A172 (cell line): ENCODE measurements at places on chromosomes 7 and 10.

GRCh38 chr7:489876-490275 is 29.8 kb downstream of the PDGFA start:
- DNase-seq, result no peak

DNA sequence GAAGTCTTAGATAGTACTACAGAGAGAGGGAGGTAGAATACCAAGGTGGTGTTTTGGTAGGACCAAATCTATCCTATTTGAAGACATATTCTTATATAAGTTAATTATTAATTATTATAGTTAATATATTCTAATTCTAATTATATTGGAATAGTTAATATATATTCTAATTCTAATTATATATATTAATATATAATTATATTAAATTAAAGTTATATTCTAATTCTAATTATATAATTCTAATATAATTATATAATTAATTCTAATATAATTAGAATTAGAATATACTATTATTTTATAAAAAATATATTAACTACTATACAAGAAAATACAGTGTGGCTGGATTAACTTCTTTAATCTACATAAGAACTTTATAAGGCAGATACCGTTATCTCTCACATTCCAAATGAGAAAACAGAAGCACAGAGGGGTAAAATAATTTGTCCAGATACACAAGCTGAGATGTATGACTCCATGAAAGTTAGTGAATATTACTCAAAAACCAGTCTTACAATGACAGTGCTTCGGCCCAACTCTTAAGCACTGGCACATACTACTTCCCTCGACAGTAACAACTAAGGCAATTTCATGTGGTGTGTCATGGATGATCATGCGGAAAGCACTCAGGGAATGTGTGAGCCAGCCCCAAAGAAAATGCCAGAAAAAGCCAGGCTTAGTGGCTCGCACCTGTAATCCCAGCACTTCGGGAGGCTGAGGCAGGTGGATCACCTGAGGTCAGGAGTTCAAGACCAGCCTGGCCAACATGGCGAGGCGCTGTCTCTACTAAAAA is 42.6 kb downstream of the TYW1B start:
- no peak for DNase-seq

DNA sequence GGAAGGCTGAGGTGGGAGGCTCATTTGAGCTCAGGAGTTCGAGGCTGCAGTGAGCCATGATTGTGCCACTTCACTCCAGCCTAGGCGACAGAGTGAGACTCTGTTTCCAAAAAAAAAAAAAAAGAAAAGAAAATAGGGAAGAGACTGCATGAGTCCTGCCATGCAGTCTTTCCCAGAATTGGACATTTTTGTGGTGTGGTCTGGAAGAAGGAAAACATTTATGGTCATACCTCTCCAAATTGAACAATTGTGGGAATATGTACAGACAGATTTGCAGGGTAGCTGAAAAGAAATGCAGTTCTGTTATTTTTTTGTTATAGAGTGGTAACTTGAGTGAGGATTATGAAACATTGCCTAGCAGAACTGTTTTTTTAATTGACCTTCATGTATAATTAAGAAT is 198.1 kb downstream of the AUTS2 start:
- no peak for DNase-seq

GRCh38 chr7:141722529-141722928 is 14.4 kb downstream of the WEE2 start:
- DNase-seq, result no peak

DNA sequence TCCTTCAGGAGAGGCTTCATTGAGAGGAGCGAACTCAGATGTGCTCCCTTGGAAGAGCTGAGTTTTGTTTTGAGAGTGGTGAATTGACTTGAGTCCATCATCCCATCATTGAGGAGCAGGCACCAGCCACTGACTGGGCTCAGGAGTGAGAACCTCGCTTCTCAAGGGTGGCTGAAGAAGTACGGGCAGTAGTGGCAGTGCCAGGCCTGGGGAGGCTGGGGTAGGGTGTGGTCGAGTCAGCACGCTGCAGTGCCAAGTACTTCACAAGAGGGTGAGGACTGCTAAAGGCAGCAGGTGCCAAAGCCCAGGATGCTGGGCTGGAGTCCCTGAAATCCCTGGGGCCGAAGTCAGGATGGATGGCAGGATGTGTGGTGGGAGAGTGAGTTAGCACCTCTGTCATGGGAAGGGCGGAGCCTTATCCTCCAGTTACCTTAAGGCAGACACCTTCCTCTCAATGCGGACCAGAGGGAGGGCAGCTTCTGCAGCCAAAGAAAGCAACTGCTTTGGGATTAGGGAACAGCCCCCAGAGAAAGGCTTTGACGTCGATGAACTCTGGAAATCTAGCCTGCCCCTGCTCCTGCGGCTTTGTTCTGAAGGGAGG is 210.3 kb downstream of the CAMK1D start:
- DNase-seq, result no peak

- no peak for DNase-seq
Measured at GRCh38 chr10:82242778-82243177, 367.8 kb downstream of the NRG3 start.

GRCh38 chr10:128660726-128661125 is 534.5 kb upstream of the MKI67 start:
- no peak for DNase-seq

DNA sequence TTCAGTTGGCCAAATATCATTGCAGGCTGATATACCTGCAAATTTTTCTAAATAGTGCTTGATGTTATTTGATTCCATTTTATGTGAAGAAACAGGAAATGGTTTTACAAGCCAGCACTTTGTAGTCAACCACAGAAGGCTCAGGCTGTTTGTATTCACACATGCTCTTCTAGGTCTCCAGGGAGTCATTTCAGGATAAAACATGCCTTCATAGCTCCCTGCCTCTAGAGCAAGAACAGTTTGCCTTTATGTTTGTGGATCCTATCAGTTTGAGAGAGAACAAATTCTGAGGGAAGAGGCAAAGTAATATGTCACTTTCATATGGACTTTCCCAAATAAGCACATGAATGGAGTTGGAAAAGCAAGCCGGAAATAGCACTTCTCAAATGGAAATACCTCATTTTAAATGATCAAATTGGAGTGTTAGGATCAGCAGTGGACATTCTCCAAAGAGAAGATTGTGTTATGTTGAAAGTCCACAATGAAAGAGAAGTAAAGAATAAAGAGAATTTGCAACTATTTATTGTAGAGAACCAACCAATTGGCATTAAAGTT is 277.6 kb downstream of the KCND2 start:
- DNase-seq, result no peak

GRCh38 chr7:117155694-117156093 is 167.2 kb downstream of the WNT2 start:
- no peak for DNase-seq

DNA sequence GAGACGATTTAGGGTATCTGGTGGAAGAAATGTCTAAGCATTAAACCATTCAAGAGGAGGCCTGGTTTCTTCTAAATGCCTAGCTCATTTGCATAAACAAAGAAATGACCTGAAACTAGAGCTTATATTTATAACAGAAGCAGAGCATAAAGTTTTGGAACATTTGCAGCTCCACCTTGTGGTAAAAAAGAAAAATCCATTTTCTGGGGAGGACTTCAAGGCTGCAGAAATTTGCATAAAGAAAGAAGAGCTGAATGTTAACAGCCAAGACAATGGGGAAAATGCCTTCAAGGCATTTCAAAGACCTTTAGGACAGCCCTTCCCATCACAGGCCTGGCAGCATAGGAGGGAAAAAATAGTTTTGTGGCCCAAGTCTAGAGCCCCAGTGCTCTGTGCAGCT is 362.0 kb downstream of the ZNF248 start:
- peak; percentile 26 for DNase-seq

DNA sequence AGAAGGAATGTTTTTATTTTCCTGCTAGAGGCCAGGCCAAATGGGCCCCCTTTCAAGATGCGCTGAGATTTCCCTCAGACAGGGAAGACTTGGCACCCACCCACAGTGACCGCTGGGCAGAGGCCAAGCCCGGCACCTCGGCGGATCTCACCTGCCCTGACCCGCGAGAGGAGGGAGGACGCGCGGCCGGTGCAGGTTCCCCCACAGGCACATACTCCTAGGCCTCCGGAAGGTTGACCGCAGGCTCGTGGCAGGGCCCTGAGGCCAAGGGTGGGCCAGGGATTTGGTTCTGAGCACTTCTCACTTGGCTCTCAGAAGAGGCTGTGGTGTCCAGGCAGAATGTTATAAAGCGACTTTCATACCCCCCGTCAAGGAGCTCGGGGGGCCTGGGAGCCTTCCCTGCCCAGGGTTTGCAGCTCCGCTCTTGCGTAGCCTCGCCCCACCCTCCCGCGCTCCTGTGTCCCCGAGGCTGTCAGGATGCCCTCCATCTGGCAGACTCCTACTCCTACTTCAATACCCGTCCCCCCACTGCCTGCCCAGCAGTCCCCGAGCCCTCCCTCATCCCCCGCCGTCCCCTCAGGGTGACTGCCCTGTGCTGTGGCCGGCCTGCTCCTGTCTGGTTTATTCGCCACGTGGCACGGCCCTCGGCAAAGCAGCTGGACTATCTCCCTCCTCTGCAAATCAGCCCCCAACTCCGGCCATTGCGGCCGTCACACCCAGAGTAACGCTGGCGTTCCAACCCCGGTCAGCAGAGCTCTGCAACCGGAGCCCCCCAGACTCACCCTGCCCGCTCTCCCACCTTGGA is 50.6 kb upstream of the PDGFA start:
- no peak for DNase-seq

GRCh38 chr10:128926711-128927110 is 540.3 kb upstream of the MGMT start:
- DNase-seq, result no peak

DNA sequence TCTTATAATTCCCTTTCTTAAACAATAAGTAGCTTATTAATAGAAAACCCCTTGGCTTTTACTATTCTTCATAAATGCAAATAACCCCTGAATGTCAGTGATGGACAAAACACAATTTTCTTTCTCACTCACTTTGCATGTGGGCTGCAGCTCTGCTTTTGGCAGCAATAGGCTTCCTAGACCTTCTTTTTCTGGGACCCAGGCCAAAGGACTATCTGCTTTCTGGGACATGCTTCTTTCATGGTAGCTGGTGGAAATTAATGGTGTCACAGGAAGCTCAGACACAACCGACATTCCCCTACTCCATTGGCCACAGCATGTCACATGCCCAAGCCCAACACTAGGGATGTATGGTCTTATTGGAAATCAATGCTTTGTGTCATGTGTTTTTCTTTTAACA is 134.3 kb upstream of the MDFIC start:
- no peak for DNase-seq

GRCh38 chr7:140242057-140243031 is 65.6 kb upstream of the KDM7A start:
- DNase-seq, result no peak

DNA sequence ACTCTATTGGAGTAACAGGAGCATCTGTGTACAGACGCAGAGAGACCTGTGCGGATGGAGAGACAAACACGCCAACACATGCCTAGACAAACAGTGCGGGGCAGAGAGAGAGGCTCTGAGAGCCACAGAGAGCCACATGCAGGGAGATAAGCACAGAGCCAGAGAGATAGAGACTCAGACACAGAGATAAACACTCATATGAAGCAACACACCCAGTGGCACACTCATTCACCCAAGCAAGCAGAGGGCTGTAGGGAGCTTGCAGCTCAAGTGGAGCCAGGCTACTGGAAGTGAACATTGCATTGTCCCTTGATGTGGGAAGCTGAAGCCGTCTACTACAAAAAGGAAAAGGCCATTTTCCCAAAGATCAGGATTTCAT is 46.6 kb upstream of the PODXL start:
- no peak for DNase-seq

DNA sequence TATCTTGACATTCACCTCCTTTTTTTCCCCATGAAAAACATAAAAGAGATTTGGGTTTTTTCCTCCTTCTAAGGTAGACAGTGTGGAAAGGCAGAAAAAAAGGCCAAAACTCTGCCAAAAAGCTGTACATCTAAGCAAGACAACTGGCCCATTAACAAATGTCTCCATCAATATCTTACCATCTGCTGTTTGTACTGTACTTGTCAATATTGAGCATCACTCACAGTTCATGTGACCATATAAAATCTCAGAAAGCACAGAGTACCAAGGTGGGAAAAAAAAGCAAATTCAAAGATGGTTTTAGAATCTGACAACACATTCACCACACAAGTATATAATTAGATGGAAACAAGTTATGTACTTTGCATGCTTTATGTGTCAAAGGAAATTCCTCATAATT is 52.6 kb downstream of the CACNA2D1 start:
- DNase-seq, result no peak

DNA sequence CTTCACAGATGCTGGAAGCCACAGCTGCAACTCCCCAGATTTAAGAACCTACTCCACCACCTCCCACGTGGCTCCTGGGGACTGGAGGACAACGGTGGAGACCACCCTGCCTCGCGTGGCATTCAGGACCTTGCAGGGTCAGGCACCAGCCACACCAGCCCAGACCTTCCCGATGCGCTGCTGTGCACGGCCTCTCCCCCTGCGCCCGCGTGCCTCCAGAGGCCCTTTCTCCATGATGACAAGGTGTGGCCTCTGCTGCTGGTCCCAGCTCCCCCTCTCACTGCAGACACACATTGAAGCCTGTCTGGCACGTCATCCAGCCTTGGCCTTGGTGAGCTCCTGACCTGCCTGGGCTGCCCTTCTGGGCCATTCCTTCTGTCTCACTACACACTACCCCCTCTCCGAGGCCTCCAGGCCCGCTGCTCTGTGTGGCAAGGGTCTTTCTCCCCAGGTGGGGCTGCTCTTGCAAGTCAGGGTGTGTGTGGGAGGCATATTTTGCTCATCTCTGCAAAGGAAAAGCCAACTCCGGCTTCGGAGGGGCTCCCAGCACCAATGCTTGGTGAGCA is 254.8 kb downstream of the MAD1L1 start:
- DNase-seq, result no peak

DNA sequence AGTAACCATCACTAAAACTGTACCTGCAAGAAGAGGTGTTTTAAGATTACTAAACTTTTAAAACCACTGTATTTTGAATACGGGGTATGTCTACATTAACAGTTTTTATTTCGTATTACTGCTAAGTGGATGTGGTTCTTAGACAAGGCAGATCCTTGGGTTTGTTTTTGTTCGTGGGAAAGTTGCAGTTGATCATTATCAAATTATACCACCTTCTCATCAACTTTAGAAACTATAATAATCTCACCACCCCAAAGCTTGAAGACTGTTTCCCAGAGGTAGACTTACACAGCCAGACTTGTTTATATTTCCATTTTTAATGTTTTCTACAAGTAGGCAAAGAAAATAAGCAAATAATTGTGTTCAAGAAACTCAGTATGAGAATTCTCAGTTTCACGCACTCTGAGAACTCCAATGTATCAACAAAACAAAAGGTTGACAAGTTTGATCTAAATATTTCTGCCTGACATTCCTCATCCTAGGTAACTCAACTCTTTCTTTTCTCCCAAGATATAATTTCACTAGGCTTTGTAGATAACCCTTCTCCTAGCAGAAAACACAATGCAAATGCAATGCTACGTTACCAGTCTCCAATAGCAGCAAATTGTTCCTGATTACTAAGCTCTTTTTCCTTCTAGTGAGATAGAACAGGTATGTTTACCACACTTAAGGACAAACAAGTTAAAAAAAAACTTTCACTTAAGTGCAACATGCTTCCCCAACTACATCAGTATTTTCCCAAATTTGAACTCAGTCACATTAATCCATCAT is 36.0 kb downstream of the IGF2BP3 start:
- DNase-seq, result no peak

DNA sequence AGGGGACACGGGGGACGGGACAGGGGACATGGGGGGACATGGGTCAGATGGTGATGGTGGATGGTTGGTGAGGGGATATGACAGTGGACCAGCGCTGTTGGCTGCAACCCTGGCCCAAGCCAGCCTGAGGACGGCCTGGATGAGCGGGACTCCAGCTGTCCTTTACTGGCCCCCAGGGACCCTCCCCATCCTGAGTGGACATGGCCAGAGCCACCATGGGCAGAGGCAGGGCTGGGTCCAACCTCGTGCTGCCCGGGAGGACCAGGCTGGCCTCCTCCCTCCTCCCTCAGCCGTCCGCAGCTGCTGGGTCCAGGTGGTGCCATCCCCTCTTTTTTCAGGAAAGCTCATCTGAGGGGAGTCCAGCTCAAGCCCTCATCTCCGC is 30.4 kb downstream of the GET4 start:
- no peak for DNase-seq
